ENCODE measurements at places on chromosomes 5 and 9. TPM values are rescaled to one million over a fixed set of nuclear protein-coding genes. Genes with fewer than 3 reads are reported as not detected.

Gene SOHLH1
- total RNA-seq: not detected

DNA sequence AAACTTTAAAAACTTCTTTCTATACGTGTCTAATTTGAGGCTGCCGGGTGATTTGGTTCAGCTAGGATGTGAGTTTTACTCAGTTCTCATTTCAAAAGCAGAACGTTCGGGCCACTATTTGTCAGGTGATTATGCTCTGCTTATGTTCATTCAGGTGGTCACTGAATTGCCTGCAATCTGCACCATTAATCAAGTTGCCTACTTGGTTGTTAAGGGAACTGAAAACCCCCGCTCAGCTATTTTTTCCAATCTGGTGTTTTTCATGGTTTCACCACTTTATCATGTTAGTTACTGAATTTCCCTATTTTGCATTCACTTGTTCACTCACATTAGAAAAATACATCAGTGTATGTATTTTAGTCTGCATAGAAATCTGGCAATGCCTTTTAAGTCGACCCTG lies 523.0 kb downstream of the CSNK1G3 start:
- no peak for DNase-seq

Gene NUP188
- total RNA-seq: 31.4 TPM

GRCh38 chr5:74631081-74631953 lies 9.2 kb downstream of the ENC1 start:
- peak; percentile 71 for DNase-seq

DNA sequence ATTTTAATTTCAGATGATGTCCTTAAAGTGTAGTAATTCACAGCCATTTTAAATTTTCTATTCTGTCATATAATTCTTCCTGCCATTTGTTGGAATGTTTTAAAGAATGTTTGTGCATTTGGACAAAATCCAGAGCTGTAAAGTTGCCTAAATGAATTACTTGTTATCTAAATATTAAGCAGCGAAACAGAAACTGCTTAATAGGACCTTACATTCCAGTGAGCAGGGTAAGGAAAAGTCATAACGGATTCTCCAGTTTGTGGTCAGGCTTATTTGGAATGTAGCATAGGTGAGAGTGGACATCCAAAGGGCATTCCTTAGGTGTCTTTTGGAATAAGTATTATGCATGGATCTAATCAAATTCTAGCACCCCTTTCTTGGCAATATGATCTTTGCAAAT lies 410.4 kb upstream of the PTPRD start:
- no peak for DNase-seq

Gene EXD3
- 13.0 TPM for total RNA-seq

- no peak for DNase-seq
Measured at GRCh38 chr5:97165726-97166125, 17.3 kb downstream of the RIOK2 start.

Gene SLC34A3
- total RNA-seq: not detected

DNA sequence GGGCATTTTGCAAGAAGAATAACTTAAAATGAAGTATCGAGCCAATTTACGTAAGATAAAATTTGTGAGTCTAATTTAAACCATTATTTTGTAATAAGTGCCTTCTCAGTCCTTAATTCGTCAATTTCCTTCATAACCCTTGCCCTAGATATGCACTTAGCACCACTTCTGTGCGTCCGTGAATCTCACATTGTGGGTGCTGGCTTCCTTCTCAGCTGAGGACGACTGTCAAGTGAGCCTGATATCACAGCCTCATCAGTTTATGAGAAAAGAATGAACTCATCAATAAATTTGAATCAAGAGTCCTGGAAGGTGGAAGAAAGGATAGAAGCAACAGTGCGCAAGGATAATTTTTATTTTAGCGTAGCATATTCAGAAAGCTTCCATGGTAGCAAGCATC lies 64.5 kb downstream of the MARCHF11 start:
- DNase-seq: no peak

Gene SLC25A2
- not detected for total RNA-seq

Gene PLPPR1
- total RNA-seq: not detected
